GM23338 (cell line): ENCODE measurements at places on chromosomes 5 and 9. TPM values are rescaled to one million over a fixed set of nuclear protein-coding genes. Genes with fewer than 3 reads are reported as not detected.
A peak's percentile ranks its signal among the peaks of the same experiment; 100 is the strongest.

GRCh38 chr5:83965441-83965840 lies 244.8 kb upstream of the HAPLN1 start:
- DNase-seq: no peak

Gene PCDHGB4
- polyA plus RNA-seq: 3.0 and 3.5 TPM in 2 replicates

Gene CAMLG
- polyA plus RNA-seq: 75.0 and 85.6 TPM in 2 replicates

Gene CCIN
- polyA plus RNA-seq: not detected in 2 replicates

DNA sequence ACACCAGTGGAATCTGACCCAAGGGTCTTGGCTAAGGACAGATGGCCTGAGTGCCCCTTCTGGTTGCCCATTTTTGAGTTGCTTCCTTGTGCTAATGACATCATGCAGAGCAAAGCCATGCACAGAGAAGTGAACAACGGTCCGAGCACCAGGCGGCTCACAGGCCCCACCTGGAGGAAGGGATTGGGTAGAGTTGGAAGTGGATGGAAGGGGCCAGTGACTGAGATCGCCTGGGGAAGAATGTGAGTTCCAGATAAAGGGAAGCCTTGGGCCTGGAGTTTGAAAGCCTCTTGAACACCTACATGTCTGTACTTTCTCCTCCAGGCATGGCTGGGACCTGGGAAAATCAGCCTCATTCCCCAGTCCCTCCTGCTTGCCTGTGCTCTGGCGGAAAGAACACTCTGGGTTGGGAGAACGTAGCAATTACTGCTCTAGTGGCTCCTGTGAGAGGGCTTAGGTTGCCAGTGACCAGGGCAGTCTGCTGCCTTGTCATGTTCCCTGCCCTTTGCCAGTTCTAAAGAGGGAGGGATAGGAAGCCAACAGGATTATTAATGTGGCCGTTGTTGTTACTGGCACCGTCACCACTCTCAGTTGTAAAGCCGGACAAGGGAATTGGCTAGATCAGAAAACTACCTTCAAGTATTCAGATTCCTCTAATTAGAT lies 62.5 kb upstream of the PTPN3 start:
- peak; percentile 74 for DNase-seq

Gene TSTD2
- polyA plus RNA-seq: 8.5 and 10.2 TPM in 2 replicates

Gene PCDHA13
- polyA plus RNA-seq: 0.59 and 1.2 TPM in 2 replicates

DNA sequence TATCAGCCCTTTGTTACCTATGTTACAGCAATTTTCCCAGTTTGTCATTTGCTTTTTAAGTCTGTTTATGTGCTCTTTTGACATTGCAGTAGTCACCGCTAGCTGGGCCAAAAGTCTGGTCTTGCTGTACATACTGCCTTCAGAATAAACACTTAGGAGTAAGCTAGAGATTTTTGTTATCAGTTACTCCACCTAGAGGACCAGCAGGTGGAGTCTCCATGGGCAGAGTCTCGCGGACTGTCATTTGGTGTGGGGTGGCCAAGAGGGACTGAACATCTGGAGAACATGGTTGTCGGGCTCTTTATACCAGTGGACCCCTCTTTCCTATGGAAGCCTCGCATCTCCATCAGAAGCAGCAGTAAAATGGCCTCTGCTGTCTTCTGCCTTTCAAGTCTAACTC lies 10.8 kb upstream of the MGAT1 start:
- DNase-seq: no peak

DNA sequence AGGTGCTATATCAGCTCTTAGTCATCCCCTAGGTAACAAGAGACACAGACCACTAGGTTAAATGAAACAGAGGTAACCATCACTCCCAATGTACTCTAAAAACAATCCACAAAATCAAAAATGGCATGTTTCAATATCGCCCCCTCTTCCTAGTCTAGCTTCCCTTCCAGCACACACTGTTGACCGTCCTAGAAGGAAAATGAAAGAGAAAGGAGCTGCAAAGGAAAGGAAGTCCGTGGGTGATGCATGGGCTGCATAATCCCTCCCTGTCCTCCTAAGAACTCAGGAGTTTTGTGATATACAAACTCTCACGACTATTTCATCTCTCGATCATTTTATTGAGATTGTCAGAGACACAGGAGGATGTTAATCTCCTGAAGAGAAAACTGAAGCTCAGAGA lies 101.6 kb downstream of the RFK start:
- DNase-seq: no peak

DNA sequence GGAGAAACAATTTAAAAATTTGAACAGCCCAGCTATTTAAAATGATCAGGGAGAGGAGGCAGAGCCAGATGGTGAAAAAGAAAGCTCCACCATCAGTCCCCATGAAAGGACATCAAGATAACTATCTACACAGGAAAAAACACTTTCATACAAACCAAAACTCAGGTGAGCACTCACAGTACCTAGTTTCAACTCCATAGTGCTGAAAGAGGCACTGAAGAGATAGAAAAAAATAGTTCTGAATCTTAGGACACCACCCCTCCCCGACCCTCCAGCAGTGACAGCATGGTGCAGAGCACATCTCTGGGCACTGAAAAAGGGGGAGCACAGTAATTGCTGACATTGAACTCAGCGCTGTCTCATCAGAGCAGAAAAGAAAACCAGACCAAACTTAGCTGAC lies 732.9 kb downstream of the CETN3 start:
- DNase-seq: no peak

Gene SLC27A6
- polyA plus RNA-seq: 2.0 and 2.2 TPM in 2 replicates

GRCh38 chr5:95962785-95963184 lies 1.1 kb upstream of the ELL2 start:
- peak; percentile 94 for DNase-seq

Gene CDC25C
- polyA plus RNA-seq: 20.0 and 20.9 TPM in 2 replicates

Gene PCA3
- polyA plus RNA-seq: 0.57 and 0.76 TPM in 2 replicates

Gene PRUNE2
- polyA plus RNA-seq: 9.1 and 10.6 TPM in 2 replicates

- no peak for DNase-seq
Observed at GRCh38 chr9:87010626-87011025, 63.3 kb upstream of the GAS1 start.

- DNase-seq: no peak
Observed at GRCh38 chr5:123203105-123203800, 114.2 kb downstream of the PRDM6 start.
